ENCODE measurements at places on chromosomes 6 and 20.

DNA sequence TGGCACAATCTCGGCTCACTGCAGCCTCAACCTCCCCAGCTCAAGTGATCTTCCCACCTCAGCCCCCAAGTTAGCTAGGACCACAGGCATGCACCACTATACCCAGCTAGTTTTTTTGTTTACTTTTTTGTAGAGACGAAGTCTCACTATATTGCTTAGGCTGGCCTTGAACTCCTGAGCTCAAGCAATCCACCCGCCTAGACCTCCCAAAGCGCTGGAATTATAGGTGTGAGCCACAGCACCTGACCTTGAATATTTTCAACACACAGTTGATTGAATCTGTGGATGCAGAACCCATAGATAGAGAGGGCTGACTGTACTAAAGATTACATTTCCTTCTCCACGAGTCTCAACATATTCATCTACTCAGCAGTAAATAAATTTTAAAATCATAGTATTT, 15.6 kb downstream of the CDK19 start:
- no peak for DNase-seq

GRCh38 chr6:110618591-110619267, 142.3 kb upstream of the SLC22A16 start:
- peak; percentile 7 for DNase-seq

- DNase-seq = no peak
These were observed 3.9 kb upstream of the PHACTR3 start for GRCh38 chr20:59600472-59600871.

GRCh38 chr6:52399511-52400312, 20.4 kb upstream of the EFHC1 start:
- peak; percentile 65 for DNase-seq

All from RPMI7951 (cell line).